Naive B cell (primary cell): ENCODE measurements at places on chromosomes 3 and 15. TPM values are rescaled to one million over a fixed set of nuclear protein-coding genes. Genes with fewer than 3 reads are reported as not detected.

Gene OR5H2
- polyA plus RNA-seq = not detected

Gene HES1
- 43.5 TPM for polyA plus RNA-seq

DNA sequence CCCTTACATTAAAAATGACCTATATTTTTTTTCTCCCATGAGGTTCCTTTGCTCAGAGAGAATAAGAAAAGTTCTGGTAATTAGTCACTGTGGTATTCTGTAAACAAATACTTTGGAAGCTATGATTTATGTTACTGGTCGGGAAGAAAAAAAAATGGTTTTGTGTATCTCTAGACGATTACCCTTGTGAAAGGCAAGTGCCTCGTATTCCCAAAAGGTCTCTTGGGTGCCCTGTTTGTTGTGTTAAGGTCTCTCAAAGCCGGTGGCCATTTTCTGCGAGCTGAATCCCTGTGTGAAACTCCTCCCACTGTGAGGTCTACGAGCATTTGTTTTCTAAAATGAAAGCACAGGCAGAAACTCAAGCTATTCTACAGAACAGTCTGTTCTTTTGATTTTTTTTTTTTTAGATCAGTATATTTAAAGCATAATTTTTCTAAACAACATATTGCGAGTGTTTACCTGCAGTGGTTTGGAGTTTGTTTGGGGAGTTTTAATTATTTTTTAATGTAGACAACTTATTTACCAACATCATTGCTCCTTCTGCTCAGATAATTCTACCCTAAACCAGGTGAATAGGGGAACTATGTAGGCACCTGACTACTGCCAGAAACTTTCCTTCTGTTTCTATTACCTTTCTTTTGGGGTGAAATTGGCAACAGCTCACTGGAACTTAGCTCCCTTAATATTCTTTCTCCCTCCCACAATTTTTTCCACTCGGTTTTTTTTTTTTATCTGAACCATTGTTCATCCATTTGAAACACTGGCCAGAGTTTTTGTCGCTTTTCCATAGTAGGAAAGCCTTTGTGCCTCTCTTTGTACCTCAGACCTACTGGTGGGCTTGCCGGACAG, 44.0 kb downstream of the ZBTB38 start:
- DNase-seq = peak; percentile 42

GRCh38 chr15:71712182-71712581, 98.2 kb upstream of the NR2E3 start:
- no peak for DNase-seq

DNA sequence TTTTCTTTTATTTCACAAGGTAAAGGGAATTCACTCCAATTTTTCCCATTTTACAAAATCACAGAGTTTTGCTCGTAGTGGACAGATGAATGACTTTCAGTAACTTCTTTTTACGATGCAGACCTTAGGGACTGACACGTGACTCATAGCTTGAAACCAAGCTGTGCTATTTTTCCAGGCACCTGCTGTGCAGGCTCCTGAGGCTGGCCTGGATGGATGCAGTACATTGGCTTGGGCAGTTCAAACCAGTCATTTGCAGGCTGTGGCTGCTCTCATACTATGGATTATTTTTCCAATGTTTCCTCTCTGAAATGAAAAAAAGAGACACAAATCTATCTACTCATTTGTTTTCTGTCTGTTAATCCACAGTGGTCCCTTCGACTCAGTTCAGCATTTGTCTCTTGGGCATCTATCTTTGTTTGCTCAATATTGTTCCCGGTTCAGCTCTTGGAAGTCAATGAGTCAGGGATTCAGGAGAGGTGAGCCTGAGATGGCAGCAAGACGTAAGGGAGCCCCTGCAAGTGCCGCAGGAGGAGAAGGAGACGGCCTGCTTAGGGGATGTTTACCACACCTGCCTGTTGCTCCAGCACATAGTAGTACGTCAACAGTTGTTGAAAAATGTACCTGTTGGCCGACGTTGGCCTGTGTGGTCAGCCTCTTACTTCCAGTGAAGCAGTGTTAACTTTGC, 92.8 kb downstream of the SV2B start:
- DNase-seq = no peak

DNA sequence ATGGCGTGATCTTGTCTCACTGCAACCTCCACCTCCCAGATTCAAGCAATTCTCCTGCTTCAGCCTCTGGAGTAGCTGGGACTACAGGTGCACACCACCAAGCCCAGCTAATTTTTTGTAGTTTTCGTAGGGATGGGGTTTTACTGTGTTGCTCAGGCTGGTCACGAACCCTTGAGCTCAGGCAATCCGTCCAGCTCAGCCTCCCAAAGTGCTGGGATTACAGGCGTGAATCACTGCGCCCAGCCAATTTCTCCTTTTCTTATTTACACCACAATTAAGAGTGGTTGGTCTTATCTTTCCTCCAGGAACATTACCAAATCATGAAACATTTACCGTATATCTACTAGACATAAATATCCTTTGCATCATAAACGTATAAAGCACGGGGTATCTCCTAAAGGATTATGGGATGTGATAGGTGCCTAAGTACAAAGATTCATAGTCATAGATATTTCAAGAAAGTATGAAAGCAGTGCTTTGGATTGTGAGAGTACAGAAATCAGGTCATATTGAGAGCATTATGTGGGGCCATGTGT, 194.5 kb downstream of the RBMS3 start:
- no peak for DNase-seq

Gene ZBED2
- 2.0 TPM for polyA plus RNA-seq

- DNase-seq = no peak
These were observed 58.2 kb downstream of the ZBTB38 start for GRCh38 chr3:141426404-141427034.

DNA sequence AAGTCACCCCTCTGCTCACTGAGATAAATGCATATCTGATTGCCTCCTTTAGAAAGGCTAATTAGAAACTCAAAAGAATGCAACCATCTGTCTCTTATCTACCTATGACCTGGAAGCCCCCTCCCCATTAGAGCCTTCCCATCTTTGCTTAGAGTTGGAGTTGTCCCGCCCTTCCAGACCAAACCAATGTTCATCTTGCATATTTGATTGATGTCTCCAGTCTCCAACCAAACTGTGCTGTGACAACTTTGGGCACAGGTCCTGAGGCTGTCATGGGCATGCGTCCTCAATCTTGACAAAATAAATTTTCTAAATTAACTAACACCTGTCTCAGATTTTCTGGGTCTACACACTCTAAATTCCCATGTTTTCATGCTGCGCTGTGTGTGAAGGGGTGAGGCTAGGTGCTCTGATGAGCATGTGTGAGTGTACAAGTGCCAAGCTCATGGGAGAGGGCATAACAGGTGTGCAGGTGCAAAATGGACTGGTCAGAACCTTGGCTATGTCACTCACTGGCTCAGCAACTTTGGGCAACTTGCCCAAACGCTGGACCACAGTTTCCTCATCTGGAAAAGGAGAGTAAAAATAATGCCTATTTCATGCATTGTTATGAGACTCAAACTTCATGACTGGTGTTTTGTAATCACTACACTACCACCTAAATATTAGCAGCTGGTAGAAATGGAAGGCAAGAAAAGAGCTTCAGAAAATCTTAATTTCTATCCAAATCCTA, 7.2 kb downstream of the DAPK2 start:
- DNase-seq = no peak

GRCh38 chr3:120172070-120172469, 77.8 kb upstream of the GSK3B start:
- no peak for DNase-seq

GRCh38 chr3:77236118-77236517, 196.2 kb downstream of the ROBO2 start:
- DNase-seq = no peak

DNA sequence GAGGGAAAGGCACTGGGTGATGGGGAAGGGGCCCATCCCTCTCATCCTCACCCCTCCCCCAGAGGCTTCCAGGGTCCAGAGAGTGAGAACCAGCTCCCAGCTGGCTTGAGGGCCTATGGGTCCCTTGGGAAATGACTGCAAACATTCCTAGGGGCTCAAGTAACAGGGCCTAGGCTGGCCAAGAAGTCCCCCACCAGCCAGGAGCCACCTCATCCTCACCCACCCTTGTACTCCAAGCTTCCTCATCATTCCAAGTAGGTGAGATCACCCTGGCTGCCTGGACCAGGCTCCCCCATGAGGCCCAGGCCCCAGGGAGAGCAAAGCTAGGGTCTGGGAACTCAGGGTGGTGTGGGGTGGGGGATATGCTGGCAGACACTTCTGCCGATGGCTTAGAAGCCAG, 14.8 kb downstream of the LOXL1 start:
- DNase-seq = no peak

GRCh38 chr15:39699516-39700374, 82.9 kb downstream of the FSIP1 start:
- no peak for DNase-seq

Gene LNP1
- 1.4 TPM for polyA plus RNA-seq

DNA sequence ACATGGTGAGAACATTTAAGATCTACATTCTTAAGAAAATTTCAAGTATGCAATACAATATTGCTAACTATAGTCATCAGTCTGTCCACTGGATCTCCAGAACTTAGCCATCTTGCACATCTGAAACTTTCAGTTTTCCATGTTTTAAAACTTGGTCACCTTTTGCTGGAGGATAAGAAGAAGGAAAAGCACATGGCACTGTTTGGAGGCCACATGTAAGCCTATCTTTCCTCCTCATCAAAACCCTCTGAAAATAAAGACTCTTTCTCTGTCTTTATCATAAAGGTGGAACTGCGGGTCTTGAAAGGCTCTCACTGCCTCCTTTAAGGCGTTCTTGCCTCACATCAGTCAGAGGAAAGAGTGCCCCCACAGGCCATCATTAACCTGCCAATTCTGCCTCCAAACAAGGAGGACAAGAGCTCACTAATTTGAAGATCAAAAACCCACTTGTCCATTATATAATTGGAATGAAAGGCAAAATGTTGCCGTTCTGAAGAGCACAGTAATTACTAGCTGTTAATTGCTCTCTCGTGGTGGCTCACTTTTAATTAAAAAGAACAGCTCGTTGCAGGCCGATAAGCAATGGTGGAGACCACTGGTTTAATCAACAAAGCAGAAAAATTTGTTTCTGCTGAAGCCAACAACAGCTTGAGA, 157.8 kb downstream of the MECOM start:
- no peak for DNase-seq

- no peak for DNase-seq
These were observed 2.6 kb upstream of the NFKBIZ start for GRCh38 chr3:101846709-101847108.

GRCh38 chr15:47756872-47757271, 39.6 kb downstream of the SEMA6D start:
- DNase-seq = no peak

DNA sequence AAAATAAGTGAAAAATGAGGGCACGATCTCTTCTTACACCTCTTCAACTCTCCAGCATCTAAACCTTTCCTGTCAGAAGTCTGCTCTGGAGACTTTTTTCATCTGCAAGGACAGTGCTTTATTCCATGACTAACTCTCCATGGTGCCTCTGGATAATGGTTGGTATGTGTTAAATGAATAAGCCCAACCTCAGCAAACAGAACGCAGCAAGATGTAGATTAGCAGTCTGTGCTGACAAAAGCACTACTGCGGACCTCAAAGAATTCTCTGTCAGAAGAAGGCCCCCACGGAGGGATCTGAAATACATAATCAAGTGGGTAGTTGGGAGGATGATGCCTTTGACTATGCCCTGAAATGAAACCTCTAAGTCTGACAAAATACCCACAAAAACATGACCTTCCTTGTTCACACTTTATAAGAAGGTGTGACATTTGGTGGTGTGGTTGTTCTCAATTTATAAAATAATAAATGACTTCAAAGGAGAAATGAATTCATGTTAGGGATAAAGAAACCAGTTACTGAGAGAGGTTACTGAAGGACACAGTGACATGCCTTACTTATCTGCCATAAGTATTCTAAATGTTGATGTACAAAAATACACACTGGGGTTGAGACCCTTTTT, 43.2 kb upstream of the ADCY5 start:
- DNase-seq = no peak

DNA sequence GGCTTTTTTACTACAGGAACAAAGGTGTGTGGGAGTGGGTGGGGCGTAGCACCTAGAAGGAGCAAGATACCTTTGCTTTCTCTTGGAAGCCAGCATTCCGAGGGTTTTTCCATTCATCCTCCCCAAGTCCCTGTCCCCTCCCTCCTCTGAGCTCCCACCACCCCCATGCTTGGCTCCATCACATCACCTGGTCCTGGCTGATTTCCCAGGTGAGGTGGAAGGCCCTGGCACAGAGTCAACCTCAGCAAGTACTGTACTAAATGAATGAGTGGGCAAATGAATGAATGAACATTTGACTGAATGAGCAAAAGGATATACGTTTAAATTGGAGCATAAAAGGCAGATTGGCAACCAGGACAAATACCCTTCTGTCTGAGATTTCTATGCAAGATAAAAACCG, 45.4 kb downstream of the DZIP1L start:
- no peak for DNase-seq

GRCh38 chr15:83767741-83768140, 113.8 kb downstream of the ADAMTSL3 start:
- DNase-seq = no peak
